ENCODE measurements at places on chromosomes 5 and 9.

- DNase-seq, result no peak
These were observed 517.6 kb downstream of the BNC2 start for GRCh38 chr9:16352791-16353401.

DNA sequence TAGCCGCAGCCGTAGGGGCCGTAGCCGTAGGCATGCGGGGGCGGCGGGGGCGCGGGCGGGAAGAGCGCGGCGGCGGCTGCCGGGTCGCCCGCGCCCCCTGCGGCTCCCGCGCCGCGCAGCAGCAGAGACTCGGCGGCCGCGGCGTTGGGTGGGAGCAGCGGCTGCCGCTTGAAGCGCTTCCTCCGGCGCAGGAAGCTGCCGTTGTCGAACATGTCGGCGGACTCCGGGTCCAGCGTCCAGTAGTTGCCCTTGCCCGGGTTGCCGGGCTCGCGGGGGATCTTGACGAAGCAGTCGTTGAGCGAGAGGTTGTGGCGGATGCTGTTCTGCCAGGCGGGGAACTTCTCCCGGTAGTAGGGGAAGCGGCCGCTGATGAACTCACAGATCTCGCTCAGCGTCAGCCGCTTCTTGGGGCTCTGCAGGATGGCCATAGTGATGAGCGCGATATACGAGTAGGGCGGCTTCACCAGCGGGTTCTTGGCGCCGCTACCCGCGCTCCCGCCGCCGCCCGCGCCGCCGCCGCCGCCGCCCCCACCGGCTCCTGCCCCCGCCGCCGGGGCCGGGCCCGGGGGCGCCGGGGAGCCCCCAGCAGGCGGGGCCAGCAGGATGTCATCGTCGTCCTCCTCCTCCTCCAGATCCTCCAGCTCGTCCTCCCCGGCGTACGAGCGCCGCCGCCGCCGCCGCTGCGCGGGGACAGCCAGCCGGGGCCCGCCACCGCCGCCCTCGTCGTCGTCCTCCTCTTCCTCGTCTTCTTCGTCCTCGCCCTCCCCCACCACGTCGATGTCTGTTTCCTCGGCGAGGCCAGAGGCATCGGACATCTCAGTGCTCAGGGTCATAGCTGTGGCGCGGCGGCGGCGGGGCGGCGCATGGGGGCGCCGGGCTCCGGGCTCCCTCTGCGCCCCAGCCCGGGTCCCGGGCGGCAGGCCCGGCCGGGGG is 781 bp downstream of the FOXD1 start:
- peak; percentile 66 for DNase-seq

DNA sequence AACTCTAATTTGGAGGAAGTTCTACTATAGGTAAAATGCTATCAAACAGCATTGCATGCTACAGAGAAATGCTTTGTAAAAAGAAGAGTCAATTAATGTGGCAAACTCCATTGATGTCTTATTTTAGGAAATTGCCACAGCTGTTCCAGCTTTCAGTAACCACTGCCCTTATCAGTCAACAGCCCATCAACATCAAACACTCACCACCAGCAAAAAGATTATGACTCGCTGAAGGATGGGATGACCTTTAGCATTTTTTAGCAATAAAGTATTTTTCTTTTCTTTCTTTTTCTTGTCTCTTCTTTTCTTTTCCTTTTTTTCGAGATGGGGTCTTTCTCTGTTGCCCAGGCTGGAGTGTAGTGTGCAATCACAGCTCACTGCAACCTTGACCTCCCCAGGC is 26.0 kb downstream of the CRHBP start:
- DNase-seq, result no peak

- peak; percentile 80 for DNase-seq
These were observed 5.1 kb downstream of the LIFR start for GRCh38 chr5:38551030-38552017.

DNA sequence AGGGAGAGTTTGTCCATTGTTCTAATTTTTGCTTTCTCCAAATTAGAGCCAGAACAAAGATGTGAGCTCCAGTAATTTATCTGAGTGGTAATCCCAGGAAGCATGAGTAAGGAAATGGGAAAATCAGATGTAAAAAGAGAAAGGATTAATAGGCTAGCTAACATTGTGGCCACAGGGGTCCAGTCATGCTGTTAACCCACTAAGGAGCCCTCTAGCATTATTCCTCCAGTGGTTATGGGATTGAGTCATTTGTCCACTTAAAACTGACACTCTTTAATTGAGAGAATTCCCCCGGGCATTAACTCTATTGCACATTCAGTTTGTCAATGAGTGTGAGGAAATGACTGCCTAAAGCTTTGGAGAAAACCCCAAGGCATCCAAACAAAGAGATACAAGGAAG is 700.3 kb upstream of the TYRP1 start:
- DNase-seq, result no peak

GRCh38 chr9:27209034-27209433 is 87.9 kb downstream of the EQTN start:
- no peak for DNase-seq

GRCh38 chr9:135989157-135989556 is 28.0 kb upstream of the UBAC1 start:
- no peak for DNase-seq

DNA sequence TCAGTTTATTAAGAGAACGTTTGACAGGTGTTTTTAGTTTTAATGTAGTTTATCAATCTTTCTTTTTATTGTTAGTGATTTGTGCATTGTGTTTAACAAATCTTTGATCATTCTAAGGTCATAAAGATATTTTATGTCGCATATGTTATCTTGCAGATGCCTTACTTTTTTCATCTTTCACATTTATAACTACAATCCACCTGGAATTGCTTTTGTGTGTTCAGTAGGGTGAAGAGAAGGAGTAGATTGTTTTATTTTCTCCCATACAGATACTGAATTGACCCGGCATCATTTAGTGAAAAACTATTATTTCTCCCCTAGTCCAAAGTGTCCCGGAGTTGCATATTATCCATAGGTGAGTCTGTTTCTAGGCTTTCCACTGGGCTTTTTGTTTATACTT is 179.4 kb upstream of the RGMB start:
- DNase-seq, result no peak

GRCh38 chr9:107309271-107309670 is 26.2 kb downstream of the RAD23B start:
- no peak for DNase-seq

DNA sequence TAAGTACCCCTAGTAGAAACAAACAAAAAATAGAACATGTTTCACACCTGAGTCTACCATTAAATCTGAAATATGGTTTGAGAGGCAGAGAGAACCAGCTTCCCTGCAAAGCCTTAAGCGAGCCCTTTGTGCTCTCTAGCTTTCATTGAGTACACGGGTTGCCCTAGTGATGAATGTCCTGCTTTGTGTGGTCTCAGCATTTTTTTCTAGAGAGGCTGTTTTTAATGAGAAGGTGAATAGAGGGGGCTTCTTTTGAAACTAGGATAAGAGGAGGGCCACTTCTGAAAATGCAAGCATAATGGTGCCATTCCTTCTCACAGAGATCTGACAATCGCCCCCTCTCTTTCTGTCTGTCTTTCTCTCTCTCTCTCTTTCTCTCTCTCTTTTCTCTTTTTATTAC is 131.3 kb downstream of the MACIR start:
- DNase-seq, result peak; percentile 54

- DNase-seq, result no peak
These were observed 19.8 kb upstream of the IFNK start for GRCh38 chr9:27504259-27504658.

DNA sequence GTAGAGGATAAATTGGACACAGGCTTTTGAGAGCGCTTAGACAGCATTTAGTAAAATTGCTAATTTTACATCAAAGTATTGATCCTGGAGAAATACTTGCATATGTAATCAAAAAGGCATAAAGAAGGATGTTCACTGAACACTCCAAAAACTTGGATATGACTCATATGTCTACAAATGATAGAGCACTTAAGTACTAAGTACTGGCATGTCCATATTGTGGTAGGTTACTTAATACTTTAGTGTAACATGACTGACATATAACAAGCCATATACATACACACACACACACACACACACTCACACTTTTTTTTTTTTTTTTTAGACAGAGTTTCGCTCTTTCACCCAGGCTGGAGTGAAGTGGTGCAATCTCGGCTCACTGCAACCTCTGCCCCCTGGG is 361.9 kb downstream of the ARHGEF28 start:
- DNase-seq, result no peak

DNA sequence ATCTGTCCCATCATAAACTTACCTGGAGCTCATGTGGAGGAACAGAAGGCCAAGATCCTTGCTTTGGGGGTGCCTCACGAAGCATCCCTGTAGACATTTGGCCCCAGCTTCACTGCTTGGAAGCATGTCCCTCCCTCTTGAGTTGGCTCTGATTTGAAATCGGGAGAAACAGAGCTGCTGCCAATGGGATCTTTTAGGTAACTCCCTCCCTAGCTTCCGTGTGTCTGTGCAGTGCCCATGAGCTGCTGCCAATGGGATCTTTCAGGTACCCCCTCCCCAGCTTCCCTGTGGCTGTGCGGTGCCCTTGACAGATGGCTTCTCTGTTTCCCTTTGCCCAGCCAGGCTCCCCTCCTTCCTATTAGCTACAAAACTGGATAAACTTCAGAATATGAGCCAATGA is 178.0 kb downstream of the NR3C1 start:
- no peak for DNase-seq

DNA sequence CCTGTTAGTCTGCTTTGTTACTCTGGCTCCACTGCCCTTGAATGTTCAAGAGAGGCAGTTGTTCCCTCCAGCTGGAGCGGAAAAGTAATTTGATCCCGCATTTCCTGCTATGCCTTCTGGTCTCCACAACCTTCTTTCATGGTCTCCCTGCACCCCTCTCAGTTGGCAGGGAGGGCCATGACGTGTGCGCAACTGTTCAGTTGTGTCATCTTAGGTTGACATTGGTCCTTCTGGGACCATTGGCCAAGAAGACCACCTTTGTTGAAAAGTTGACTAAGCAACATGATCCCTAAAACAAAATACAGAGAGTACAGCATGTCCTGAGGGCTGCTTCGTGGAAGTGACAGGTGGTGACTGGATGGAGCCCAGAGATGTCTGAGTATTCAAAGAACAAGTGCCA is 192.5 kb upstream of the TUT7 start:
- DNase-seq, result peak; percentile 21

- no peak for DNase-seq
These were observed 73.6 kb upstream of the SUSD1 start for GRCh38 chr9:112248722-112249121.

DNA sequence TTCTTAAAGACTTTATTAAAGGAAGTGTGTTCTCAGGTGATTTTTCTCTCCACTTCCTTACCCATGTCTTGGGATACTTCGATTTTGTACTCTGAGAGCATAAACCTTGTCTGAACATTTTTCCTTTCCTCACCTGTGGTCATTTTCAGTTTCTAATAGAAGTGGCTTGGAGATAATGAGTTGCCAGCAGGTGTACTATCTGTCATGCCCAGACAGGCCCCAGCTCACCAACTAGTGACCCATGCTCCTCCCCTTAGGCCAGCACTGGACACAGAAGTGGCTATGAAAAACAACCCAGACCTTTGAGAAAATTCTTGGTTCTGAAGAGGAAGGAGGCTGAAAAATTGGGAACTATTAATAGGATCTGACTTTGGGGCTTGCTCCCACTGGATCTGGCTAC is 49.2 kb upstream of the SMIM32 start:
- DNase-seq, result no peak

GRCh38 chr5:28917631-28918030 is 1879.2 kb upstream of the CDH9 start:
- DNase-seq, result no peak

- no peak for DNase-seq
These were observed 169.5 kb upstream of the POC5 start for GRCh38 chr5:75886706-75887105.

GRCh38 chr9:34145165-34145564 is 18.7 kb upstream of the DCAF12 start:
- DNase-seq, result peak; percentile 27

GRCh38 chr5:159874263-159874662 is 42.0 kb upstream of the ADRA1B start:
- no peak for DNase-seq

- DNase-seq, result peak; percentile 82
These were observed 60.6 kb downstream of the PGM5 start for GRCh38 chr9:68416936-68417564.

- DNase-seq, result no peak
These were observed 19.0 kb downstream of the PHAX start for GRCh38 chr5:126619781-126620180.

DNA sequence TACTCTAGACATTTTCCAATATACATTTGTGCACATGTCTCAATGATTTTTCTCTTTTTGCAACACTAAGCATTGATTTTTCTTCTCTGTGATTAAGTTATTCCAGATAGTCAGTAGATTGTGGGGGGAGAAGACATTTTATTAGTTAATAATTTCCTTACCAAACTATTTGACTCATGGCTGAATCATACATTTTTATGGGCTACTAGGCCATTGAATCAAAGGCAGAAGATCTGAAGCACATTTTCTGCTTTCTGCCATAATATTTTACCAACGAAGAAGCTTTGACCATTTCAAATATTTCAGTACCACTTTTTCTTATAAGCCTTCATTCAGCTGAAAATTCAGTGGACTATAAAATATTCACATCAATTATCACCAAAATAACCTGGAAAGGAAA is 175.6 kb downstream of the IRX2 start:
- no peak for DNase-seq

DNA sequence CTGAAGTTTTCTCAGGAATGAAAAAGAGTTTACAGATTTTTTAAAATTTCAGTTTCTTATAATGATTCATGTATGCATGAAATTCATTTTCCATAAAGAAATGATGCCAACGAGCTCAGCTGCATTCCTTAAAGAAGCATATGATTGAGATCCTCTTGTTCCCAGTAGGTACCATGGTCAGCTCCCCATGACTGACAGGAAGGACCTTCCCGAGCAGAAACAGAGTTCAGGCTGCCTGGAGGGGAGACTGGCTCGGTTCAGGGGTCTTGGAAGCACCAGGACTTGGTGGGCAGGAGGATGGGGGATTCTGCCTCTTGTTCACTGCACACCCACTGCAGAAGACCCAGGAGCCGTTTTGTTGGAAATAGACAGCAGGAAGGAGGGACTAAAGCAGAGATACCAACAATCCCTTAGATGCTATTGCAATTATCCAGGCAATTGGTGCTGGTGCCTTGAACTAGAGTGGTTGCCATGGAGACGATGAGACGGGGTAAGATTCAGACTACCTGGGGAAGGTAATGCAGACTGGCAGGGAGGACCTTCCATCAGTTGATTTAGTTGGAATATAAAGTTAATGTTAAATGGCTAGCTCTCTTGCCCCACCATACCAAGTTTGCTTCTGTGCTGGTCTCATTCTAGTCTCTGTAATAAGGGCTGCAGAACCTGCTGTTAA is 447.8 kb downstream of the MTRR start:
- peak; percentile 44 for DNase-seq

GRCh38 chr9:126617823-126618165 is 4.1 kb downstream of the LMX1B start:
- DNase-seq, result peak; percentile 37

DNA sequence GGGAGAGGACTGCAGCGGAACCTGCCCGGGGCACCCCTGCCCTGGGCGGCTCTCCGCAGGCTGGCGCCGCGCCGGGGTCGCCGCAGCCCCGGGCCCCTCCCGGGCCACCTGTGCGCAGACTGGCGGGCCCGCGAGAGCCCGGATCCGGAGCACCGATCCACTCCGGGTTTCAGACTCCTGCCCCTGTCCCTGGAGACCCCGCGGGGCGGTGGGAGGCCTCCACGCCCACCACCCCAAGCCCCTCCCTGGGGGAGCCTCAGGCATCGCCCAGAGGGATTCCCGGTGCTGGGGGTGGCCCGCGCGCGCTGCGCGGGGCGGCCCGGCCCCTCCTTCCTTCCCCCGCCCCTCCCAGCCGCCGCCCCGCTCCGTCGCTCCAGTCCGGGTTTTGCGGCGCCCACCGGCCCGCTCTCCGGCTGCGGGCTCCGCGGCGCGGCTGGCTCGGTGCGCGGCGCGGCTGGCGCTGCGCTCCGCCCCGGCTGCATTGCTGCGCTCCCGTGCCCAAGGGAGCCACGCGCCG is at the start of gene UNC5A:
Gene UNC5A (plus strand): TSS at position 479 of the 517 bp plus-strand sequence. CDS start 192 bp downstream, outside the sequence.
- DNase-seq, result peak; percentile 74

All from GM23338 (cell line).